GM12878 (cell line): ENCODE measurements at places on chromosomes 4 and X.

GRCh38 chr4:43452948-43453347 is 560.4 kb downstream of the GRXCR1 start:
- no peak for DNase-seq

GRCh38 chr4:26386386-26386785 is 65.6 kb downstream of the RBPJ start:
- no peak for DNase-seq

GRCh38 chrX:15170927-15171326 is 99.0 kb downstream of the ASB9 start:
- no peak for DNase-seq

GRCh38 chr4:165606465-165607205 is 227.8 kb downstream of the CPE start:
- DNase-seq: no peak

- no peak for DNase-seq
Measured at GRCh38 chrX:20112022-20112774, 4.5 kb downstream of the MAP7D2 start.

- no peak for DNase-seq
Measured at GRCh38 chr4:89299153-89299791, 8.3 kb downstream of the GPRIN3 start.

GRCh38 chrX:42460706-42461105 is 317.3 kb downstream of the PPP1R2C start:
- DNase-seq: no peak

- DNase-seq: peak; percentile 40
Measured at GRCh38 chr4:89069481-89069880, 12.5 kb upstream of the FAM13A start.

DNA sequence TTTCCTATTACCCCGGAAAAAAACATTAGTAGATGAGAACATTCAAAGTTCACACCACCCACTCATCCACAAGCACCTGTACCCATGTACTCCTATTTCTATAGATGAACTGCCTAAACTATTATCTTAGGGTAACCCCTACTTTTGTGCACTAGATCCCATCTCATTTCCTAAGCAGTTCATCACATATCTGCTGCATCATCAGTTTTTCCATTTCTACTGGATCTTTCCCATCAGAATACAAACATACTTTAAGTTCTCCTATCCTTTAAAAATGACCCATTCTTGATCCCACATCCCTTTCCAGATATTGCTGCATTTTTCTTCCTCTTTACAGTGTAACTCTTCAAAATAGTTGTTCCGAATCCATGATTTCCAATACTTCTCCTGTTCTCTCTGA is 81.0 kb downstream of the PRSS12 start:
- no peak for DNase-seq

- DNase-seq: no peak
Measured at GRCh38 chrX:19403696-19404095, 60.0 kb downstream of the PDHA1 start.

GRCh38 chr4:69124941-69125340 is 28.7 kb downstream of the UGT2B7 start:
- no peak for DNase-seq

GRCh38 chr4:176013476-176014247 is 52.0 kb upstream of the WDR17 start:
- DNase-seq: peak; percentile 42
